Activated CD4-positive, alpha-beta T cell treated with anti-CD3 and anti-CD28 coated beads for 48 hours (primary cell): ENCODE measurements at places on chromosomes 13 and 19.

DNA sequence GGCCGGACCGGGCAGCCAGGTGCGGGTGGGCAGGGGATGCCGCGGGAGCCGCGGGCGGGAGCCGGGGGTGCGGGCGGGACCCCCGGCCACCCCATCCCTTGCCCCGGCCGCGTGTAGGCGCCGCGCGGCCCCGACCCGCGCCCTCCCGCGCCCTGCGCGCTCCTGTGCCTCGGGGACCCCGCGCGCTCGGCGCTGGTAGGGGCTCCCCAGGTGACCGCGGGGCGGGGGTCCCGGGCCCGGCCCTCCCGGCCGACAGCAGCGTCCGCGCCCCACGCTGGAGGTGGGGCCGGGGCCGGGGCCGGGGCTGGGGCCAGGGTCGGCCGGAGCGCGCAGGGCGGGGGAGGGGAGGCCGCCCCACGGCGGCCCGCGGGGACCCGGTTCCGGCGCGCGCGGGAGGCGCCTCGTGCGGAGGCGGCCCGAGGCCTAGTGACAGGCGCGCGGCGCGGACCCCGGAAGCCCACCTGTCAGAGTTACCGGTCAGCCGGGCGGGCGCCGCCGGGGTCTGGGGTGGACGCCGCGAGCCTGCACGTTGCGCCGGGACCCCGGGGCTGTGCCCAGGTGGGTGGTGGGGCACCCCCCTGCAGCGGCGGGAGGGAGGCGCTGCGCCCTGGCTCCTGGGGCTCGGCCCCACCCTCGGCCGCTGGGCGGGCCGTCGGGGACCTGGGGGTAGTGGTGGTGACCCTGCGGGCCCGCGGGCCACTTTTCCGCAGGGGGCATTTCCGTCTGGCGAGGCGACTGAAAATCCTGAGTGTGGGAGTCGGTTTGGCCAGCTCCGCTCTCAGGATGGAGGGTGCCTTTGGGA is 518 bp downstream of the TFDP1 start:
- peak; percentile 46 for DNase-seq

DNA sequence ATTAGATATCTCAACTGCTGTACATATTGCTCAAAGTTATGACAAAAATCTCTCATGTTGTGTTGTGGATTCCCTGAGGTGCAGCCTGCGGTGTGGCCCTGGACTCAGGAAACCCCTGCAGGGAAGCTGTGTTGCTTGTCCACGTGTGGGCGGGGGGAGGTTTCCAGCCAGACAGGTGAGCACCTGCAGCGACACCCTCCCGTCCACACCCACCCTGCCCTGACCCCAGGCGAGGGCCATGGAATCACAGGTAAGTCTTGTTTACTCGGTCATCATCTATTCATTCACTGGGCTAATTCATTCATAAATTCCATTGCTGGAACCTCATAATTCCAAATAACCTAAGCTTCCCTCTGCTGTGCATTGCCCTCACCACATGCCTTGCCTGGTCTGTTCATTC is 14.1 kb downstream of the PLPP2 start:
- DNase-seq: no peak

DNA sequence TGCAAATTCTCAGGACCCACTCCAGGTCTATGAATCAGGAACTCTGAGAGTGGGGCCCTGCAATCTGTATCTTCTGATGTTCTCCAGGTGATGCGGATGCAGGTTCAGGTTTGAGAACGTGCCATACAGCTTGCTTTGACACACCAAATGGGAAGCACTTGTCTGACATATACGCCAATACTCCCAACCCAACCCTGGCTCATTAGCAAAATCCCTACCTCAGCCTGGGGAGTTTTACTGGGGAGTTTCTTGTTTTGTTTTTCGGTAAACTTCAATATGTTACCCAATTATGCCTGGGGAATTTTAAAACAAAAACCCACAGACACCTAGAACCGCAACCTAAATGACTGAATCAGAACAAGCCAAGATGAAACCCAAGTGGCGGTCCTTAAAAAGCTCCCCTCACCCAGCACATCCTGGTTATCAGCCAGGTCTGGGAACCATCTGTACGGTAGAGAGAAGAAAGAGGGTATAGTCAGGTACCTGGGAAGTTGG is 41.2 kb downstream of the ABCC4 start:
- DNase-seq: no peak

DNA sequence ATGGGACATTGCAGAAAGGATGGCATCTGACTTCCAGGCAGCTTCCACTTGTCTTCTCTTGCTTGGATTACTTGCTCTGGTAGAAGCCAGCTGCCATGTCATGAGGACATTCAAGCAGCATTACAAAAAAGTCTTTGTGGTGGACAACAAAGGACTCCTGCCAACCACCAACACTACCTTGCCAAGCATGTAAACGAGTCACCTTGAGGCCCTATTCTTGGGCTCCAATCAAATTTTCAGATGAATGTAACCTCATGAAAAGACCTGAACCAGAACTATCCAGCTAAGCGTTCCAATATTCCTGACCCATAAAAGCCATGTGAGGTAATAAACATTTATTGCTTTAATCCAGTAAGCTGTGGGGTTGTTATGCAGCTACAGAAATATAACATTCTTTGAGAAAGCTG is 12.5 kb downstream of the PROSER1 start:
- DNase-seq: no peak

GRCh38 chr19:57002710-57003109 is 117.1 kb upstream of the USP29 start:
- no peak for DNase-seq

GRCh38 chr13:113454936-113455335 is 1.6 kb upstream of the ADPRHL1 start:
- DNase-seq: no peak

DNA sequence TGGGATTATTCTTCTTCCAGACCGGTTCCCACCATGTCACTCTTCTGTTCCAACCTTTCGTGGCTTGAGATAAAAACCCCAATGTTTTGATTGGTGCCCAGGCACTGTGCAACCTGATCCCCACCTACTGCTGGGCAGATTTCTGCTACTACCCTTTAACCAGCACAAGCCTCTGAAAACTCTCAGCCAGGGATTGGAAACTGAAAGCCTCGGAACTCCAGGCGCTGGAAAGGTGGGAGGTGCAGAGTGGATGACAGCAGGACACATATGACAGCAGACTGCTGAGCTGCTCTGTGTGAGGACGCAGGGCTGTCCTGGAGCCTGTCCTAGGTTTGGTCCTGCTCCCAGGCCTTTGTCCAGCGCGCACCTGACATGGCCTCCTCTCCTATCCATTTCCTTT is 68.5 kb upstream of the GTF3A start:
- no peak for DNase-seq

- DNase-seq: peak; percentile 21
Measured at GRCh38 chr19:6588508-6589345, 2.2 kb downstream of the CD70 start.

DNA sequence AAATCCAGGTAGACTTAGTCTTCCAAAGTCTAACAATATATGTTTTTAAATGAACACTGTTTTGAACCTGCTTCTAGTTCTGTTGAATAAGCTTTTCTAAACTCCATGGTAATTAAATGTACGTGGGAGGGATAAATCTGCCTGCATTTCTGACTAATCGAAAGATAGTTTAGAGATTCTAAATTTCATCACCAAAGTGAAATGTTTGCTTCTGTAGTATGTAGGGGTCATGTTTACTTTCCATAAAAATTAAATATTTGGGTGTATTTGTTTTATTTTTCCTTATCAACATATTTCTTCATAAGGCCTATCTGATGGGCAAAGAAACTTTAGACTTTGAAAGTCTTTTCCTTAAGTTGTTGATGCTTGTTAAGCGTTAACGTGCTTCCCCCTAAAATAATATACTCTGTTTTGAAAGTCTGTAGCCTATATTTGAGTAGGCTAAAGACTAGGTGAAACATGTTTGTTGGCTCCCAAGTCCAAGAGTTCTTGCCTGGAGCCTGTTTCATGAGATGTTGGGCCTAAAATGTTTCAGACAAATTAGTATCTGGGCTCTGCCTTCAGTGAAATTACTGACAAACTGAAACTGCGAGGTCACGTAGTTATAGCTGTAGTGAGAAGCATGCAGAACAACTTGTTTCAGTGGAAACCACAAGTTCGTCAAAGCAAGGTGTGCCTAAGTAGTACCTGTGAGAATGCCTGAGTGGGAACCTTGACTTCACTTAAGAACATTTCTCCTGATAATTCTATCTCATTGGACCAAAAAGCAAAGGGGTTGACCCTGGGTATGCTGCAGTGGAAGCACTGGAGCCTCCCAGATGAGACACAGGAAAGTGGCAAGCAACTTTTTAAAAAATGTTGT is 126.2 kb downstream of the LMO7 start:
- peak; percentile 32 for DNase-seq

DNA sequence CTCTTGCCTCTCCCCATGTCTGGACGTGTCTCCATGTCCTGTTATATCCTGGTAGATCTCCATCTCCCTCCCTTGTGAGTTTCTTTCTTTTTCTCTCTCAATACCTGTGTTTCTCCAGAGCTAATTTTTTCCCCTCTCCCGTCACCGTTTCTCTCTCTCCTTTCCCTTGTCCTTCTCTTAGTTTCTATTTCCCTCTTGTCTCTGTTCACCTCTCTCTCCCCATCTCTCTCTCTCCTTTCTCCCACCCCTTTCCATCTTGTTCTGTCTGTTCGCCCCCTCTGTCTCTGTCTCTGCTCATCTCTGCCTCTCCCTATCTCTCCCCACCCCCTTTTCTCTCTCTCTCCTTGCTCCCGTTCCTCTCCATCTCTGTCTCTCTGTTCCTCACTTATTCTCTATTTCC is 13.0 kb downstream of the SLC8A2 start:
- DNase-seq: no peak

DNA sequence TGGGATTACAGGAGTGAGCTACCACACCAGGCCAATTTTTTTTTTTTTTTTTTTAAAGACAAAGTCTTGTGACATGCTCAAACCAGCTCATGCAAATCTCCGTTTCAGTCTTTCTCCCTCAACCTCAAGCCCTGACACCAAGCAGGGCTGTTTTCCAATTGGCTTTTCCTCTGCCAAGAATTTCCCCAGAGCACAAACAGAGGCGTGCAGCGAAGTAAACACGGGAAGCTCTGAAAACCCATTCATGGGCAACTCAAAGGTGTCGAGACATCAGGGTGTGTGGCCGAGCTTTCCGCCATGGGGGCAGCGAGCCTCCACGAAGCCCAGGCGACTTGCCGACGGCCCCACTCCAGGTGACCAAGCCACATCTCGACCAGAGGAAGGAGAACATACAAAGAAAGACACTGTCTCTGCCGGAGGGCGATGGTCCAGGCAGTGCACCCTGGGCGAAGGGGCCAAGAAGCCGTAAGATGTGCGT is 70.0 kb downstream of the INSR start:
- no peak for DNase-seq

DNA sequence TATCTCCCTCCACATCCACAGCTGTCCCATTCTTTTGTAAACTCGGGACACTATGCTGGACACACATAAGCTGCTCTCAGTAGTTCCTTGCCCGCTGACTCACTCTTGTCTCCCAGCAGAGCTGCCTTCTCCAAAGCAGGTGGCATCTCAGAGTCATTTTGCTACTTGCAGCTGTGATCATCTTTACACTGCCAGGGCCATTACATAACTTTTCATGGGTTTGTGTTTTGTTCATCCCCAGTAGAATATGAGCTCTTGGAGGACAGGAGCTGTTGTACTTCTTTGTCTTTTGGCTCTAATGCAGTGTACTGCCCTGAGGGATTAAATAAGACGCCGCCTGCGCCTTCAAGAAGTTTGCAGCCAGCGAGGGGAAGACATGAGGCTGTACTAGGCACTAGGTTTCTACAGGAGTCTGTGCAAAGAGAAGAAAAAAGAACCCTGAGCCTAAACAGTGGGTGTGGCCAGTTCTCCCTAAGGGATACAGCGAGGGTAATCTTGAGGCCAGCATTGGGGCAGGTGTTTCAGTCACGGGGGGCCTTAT is 40.8 kb upstream of the GPR183 start:
- DNase-seq: no peak

DNA sequence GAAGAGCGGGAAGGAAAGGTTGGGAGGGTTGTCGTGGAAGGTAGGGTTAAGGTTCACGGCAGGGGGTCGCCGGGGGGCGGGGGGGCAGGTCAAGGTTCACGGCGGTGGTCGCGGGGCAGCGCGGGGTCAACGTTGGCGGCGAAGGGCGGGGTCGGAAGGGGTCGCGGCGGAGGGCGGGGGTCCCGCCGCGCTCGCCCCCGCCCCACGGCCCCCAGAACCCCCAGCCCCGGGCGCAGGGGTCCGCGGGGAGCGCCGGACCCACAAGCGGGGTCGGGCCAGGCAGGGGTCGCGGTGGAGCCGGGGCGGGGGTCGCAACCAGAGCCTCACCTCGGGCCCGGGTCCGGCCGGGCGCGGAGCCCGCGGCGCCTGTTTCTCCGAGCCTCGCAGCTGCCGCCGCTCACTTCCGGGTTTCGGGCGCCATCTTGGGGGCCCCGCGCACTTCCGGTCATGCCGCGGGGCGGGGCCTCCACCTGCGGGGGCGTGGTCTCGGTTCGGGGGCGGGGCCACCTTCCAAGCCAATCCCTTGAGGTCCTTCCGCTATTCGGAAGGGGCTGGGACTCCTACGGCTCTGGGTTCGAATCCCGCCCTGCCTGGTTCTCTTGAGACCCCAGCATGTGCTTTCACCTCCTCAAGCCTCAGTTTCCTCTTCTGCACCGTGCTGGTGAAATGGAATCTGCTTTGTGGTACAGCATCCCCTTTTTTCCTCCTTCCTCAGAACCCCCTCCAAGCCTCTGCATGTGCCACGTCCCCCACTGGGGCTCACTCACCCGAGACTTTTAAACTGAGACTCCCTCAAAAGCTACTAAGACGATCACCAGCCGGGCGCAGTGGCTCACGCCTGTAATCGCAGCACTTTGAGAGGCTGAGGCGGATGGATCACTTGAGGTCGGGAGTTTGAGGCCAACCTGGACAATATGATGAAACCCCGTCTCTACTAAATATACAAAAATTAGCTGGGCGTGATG is at the start of gene SBNO2:
SBNO2 (minus strand) TSS at position 424 of the 965 bp plus-strand sequence. CDS start 19,992 bp downstream, outside the sequence.
- DNase-seq: peak; percentile 96

DNA sequence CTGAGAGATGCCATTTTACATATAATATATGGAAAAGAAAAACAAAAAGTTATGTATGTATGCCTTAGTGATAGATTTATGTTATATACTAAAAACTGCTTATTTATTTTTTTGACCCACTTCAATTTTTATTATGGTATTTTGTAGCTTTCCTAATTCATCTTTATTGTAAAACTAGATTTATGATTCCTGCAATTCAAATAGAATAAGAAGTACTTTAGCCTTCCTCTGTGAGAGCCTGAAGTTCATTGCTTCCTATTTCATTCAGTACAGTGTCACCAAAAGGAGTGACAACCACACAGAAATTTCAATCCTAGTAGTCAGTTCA is 158.1 kb downstream of the RGCC start:
- no peak for DNase-seq

GRCh38 chr19:11050323-11051114 is 38.7 kb upstream of the LDLR start:
- no peak for DNase-seq

DNA sequence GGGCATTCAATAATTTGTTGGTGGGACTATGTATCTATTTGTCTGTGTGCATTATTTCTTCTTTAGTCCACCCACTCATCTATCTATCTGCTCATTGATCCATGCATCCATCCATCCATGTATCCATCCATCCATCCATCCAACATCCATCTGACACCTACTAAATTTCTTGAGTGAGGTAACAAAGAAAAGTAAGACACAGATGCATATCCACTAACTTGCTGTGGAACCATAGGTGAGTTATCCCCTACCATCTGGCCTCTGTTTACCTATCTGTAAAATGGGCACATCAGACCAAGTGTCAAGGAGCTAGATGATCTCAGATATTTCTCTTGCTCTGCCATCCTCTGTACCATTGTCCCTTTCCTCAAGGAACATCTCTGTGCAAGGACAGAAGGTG is 54.7 kb downstream of the ZNF536 start:
- no peak for DNase-seq

- DNase-seq: no peak
Measured at GRCh38 chr13:51728972-51729371, 75.0 kb downstream of the DHRS12 start.

GRCh38 chr13:112955271-112955937 is 13.6 kb upstream of the MCF2L start:
- no peak for DNase-seq
